ENCODE measurements at places on chromosomes 4 and X. TPM values are rescaled to one million over a fixed set of nuclear protein-coding genes. Genes with fewer than 3 reads are reported as not detected.

The MAGEA9B gene
- not detected for total RNA-seq

The NDST4 gene
- not detected for total RNA-seq

The CSAG1 gene
- not detected for total RNA-seq

The SORBS2 gene
- total RNA-seq: under 0.01 TPM

The SHISA3 gene
- total RNA-seq: under 0.01 TPM

The MAGEC1 gene
- not detected for total RNA-seq

The TMPRSS11F gene
- total RNA-seq: not detected

The SERPINA7 gene
- total RNA-seq: not detected

The CCKAR gene
- not detected for total RNA-seq

The PNMA6A gene
- total RNA-seq: 0.18 TPM

The KLHL4 gene
- total RNA-seq: 1.7 TPM

The CTPS2 gene
- total RNA-seq: 16.1 TPM

The STAP1 gene
- not detected for total RNA-seq

The RCHY1 gene
- 22.4 TPM for total RNA-seq

The STK32B gene
- 5.8 TPM for total RNA-seq

The GPR82 gene
- total RNA-seq: not detected

The DSPP gene
- not detected for total RNA-seq

The PDZD4 gene
- 0.28 TPM for total RNA-seq

The LRCH2 gene
- total RNA-seq: 8.1 TPM

The TRIML2 gene
- 0.18 TPM for total RNA-seq

The PDE6B gene
- under 0.01 TPM for total RNA-seq

The CXCL13 gene
- not detected for total RNA-seq

The SPATA4 gene
- 0.28 TPM for total RNA-seq

The TLR2 gene
- under 0.01 TPM for total RNA-seq

The PABPC5 gene
- 0.90 TPM for total RNA-seq

The CITED1 gene
- 0.18 TPM for total RNA-seq

The GPR143 gene
- not detected for total RNA-seq

The ADGRG2 gene
- under 0.01 TPM for total RNA-seq

The ZAR1 gene
- total RNA-seq: not detected

The DDX53 gene
- total RNA-seq: not detected

The ETDB gene
- not detected for total RNA-seq

The TMEM150C gene
- total RNA-seq: 0.36 TPM

The CXCL1 gene
- not detected for total RNA-seq

The GSPT2 gene
- 8.3 TPM for total RNA-seq

The RELL1 gene
- total RNA-seq: 53.6 TPM

The PDLIM5 gene
- total RNA-seq: 159 TPM

The SSX3 gene
- total RNA-seq: not detected

The CXorf51A gene
- not detected for total RNA-seq

The EDNRA gene
- 6.5 TPM for total RNA-seq

The MBNL3 gene
- 1.1 TPM for total RNA-seq

The TKTL1 gene
- not detected for total RNA-seq

The TAF9B gene
- 35.3 TPM for total RNA-seq

The ZDHHC15 gene
- not detected for total RNA-seq

The FAM184B gene
- total RNA-seq: 0.18 TPM

The AMOT gene
- 5.3 TPM for total RNA-seq

The LAS1L gene
- 22.8 TPM for total RNA-seq

The DDX60 gene
- total RNA-seq: 11.4 TPM

The SMAD1 gene
- total RNA-seq: 17.6 TPM

The GAGE12C gene
- not detected for total RNA-seq

The NEIL3 gene
- 10.3 TPM for total RNA-seq

The SH3TC1 gene
- 1.6 TPM for total RNA-seq

The OCRL gene
- 20.6 TPM for total RNA-seq

The MAGEB2 gene
- not detected for total RNA-seq
